ENCODE measurements at places on chromosomes 1 and 21. TPM values are rescaled to one million over a fixed set of nuclear protein-coding genes. Genes with fewer than 3 reads are reported as not detected.

SMCP gene
- not detected for total RNA-seq

TPM3 gene
- total RNA-seq: 194 TPM

CR1L gene
- not detected for total RNA-seq

MCL1 gene
- 296 TPM for total RNA-seq

KIF14 gene
- 2.6 TPM for total RNA-seq

SGIP1 gene
- total RNA-seq: 118 TPM

SLC35E2B gene
- 84.9 TPM for total RNA-seq

RNF186 gene
- total RNA-seq: not detected

DCLRE1B gene
- 10.0 TPM for total RNA-seq

CRP gene
- not detected for total RNA-seq

ZYG11A gene
- total RNA-seq: 0.21 TPM

KCNJ15 gene
- 0.51 TPM for total RNA-seq

S100B gene
- total RNA-seq: not detected

KCNJ9 gene
- not detected for total RNA-seq

SETD4 gene
- 16.4 TPM for total RNA-seq

ATPAF1 gene
- 35.7 TPM for total RNA-seq

CHRM3 gene
- 0.37 TPM for total RNA-seq

STUM gene
- 0.35 TPM for total RNA-seq

POU3F1 gene
- 1.8 TPM for total RNA-seq

FOXD2 gene
- 1.5 TPM for total RNA-seq

UBE2U gene
- not detected for total RNA-seq

- DNase-seq: no peak
These were observed 37.4 kb upstream of the RGS16 start for GRCh38 chr1:182641561-182641960.

DNA sequence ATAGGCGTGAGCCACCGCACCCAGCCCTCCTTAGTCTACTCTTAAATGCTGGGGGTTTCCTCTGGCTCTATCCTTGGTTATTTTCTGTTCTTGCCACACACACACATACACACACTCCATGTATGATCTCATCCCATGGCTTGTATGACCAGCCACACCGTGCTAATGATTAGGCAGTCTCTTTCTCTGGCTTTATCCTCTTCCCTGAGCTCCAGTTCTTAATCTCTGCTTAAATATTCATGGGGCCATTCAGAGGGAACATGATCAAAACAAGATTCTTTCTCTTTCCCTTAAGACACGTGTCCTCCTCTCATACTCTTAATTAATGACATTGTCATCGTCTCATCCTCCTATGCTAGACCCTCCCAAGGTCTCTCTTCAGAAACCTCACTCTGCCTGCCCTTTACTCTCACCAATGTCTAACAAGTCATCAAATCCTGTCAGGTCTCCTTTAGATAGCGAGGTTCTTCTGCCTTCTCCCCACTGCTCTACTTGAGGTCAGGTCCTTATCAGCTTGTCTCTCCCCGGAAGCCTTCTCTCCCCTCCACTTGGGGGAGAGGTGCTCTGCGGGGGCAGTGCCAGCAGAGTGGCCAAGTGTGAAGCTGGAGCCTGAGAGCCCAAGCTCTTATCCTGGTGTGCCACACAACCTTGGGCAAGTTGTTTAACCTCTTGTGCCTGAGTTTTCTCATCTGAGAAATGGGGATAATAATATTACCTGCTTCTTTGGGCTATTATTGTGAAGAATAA is 83.0 kb upstream of the GNG12 start:
- no peak for DNase-seq

GRCh38 chr1:151325646-151326429 is 1.4 kb downstream of the PI4KB start:
- no peak for DNase-seq

DNA sequence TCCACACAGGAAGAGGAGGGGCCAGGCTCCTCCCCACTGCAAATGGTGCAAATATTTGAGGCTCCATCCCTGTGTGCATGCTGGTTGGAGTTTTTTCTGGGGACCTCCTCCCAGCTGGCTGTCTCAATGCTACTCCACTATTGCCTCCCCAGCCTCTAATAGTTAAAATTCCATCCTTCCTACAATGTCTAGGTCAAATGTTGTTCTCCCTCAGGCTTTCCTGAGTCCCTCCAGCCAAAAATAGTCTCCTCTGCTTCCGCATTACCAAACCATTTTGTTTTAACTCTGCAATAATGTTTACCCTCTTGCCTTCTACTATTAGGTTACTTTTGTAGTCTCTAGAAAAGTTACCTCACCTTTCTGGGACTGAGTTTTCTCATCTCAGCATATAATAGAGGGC is 29.6 kb upstream of the FMO1 start:
- DNase-seq: no peak

DNA sequence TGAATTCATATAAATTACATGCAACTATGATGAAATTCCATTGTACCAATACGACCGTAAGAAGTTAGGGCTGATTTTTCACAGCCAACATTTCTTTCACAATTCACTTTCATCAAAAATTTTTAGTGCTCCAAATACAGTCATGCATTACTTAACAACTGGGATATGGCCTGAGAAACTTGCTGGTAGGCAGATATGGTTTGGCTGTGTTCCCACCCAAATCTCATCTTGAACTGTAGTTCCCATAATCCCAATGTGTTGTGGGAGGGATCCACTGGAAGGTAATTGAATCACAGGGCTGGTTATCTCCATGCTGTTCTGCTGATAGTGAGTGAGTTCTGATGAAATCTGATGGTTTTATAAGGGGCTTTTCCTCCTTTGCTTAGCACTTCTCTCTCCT is 244.4 kb downstream of the AKT3 start:
- no peak for DNase-seq

DNA sequence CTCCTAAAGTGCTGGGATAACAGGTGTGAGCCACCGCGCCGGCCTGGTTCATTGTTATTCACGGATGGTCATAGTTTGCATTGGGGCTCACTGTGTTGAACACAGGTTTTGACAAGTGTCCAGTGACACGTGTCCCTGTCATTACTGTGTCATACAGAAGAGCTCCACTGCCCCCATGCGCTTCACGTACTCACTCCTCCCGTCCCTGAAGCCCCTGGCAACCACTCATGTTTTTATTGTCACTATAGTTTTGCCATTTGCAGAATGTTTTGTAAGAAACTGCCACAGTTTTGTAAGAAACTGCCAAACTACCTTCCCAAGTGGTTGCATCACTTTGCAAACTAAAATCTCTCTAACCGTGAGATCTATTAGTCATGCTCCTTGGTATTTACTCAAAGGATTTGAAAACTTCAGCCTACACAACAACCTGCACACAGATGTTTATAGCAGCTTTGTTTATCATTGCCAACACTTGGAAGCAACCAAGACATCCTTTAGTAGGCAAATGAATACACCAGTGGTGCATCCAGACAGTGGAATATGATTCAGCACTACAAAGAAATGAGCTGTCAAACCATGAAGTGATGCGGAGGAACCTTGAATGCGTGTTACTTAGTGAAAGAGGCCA is 163.2 kb upstream of the COL6A1 start:
- DNase-seq: peak; percentile 62

- peak; percentile 71 for DNase-seq
These were observed 23.1 kb upstream of the PTPRF start for GRCh38 chr1:43507296-43508295.

- DNase-seq: no peak
These were observed 524.0 kb downstream of the LRRIQ3 start for GRCh38 chr1:73673971-73674370.

DNA sequence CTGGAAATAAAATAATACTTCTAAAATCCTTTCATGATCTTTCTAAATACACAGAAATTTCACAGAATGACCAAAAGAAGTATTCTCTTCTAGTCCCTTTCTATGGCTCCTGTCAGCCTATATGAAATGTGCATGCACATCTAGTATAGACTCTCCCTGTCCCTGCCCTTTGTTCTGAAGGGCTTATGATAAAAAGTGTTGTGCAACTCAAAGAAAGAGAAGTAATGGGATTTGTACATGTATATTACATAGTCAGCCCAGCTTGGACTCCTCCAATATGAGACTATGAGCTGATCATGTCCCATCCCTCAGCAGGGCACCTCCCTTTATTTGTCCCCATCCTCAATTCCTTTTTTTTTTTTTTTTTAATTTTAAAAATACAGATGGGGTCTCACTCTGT is 42.1 kb upstream of the LAX1 start:
- no peak for DNase-seq

GRCh38 chr1:234302354-234302962 is 70.8 kb upstream of the COA6 start:
- no peak for DNase-seq

GRCh38 chr1:199901341-199901740 is 126.2 kb upstream of the NR5A2 start:
- no peak for DNase-seq

DNA sequence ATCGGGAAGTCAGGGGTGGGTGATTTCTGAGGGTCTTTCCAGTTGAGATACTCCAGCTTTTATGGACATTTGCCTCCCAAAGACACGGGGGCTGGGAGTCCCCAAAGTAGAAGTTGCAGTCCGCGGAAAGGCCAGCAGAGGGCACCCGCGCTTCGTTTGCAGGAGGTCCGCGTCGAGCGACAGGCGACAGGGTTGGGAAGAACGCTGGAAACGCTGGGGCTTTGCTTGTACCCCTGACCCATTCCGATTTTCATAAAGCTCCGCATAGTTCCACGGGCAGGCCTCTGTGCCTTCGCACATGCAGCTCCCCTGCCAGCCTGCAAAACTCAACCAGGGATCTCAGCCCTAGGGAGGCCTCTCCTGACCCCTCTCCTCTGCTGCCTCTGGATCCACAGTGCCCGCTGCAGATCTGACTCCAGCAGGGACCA is 44.2 kb upstream of the LAPTM5 start:
- peak; percentile 93 for DNase-seq

DNA sequence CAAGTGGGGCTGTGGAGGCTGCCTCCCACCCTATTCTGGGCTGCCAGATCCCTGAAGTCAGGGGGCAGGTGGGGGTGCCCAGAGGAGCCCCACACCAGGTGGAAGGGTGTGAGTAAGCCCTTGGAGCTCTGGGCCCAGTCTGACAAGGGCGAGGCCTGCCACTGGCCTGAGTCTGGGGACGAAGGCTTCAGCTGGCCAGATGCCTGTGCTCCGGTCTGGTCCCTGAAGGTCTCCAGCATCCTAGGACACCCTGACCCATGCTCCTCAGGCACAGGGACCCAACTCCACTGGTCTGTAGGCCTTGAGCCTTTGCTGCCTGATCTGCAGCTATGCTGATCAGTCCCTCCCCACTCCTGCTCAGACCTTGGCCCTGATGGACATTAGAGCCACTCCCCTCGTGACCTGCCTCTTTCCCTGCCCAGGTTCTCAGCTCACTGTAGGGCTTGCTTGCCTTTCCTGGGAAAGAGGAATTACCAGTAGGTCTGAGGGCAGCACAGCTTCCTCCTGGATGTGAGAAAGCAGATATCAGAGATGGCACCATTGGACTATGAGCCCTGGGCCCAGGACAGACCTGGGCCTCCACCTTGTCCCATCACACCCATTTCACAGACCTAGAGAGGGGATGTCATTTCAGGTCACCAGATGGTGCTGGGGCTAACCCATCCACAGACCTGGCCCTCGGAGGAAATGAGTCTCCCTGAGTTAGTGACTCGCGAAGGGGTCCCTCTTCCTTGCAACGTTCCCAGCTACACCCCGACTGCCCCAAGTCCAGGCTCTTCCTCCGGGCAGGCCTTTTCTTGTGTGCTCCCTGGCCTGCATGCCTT is 32.8 kb upstream of the CSF3R start:
- DNase-seq: no peak

GRCh38 chr1:197178998-197179397 is 32.5 kb upstream of the ASPM start:
- no peak for DNase-seq

DNA sequence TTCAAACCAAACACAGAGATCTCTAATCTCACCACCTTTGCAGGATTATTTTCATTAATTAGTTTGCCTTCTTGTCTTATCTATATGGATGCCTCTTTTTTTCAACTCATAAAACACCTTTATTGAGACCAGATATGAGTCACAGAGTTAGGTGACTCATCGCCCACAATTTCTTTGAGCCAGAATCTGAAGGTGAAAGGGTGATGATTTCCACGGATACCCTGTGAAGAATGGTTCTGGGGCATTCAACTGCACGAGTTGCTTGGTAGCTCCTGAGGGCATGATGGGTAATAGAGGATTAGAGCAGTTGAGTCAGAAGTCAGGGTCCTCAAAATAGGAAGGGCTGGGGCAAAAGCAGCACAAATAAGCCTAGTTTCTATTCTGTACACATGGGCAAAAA is 128.2 kb downstream of the TBX19 start:
- DNase-seq: no peak

- DNase-seq: peak; percentile 67
These were observed 1.7 kb upstream of the KRTAP10-5 start for GRCh38 chr21:44582055-44582454.

GRCh38 chr1:4330805-4331766 is 323.3 kb upstream of the AJAP1 start:
- DNase-seq: no peak

DNA sequence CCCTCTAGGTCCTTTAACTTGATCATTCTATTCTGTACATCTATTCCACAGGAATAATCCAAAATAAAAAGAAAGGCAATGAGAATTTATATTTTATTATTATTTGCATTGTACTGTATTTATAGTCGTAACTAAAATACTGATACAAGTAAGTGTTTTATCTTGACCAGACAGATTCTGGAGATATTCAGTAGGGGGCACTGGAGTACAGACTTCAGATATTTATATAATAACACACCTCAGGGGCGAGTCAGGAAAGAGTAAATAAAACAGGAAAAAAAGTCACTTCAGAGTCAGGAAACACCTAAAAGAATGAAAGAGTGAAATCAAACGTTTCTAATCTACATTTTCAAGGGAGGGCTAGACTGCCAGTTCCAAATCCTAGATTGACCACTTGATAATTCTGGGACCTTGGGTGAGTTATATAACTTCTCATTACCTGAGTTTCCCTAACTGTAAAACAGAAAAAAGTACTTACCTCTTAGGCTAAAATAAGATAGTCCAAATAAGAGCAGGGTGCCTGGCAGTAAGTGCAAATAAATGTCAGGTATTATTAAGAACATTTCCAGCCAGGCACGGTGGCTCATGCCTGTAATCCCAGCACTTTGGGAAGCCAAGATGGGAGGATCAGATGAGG is 31.1 kb upstream of the MTF1 start:
- DNase-seq: no peak

DNA sequence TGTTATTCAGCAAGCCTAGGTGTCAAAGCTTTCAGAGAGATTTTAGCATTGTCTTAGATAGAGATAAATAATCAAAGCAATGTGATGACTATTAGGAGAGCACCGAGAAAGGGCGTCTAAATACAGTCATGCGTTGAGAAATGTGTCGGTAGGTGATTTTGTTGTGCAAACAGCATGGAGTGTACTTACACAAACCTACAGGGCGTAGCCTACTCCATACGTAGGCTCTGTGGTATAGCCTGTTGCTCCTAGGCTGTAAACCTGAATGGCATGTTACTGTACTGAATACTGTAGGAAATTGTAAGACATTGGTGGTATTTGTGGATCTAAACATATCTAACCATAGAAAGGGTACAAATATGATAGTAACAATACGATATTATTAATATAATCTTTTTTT is 31.8 kb downstream of the KIF1B start:
- DNase-seq: no peak

- DNase-seq: no peak
These were observed 80.9 kb upstream of the IRF2BP2 start for GRCh38 chr1:234690872-234691271.

- DNase-seq: no peak
These were observed 37.1 kb upstream of the GADD45A start for GRCh38 chr1:67647814-67648358.

GRCh38 chr1:147072482-147073432 is 99.5 kb downstream of the PRKAB2 start:
- DNase-seq: no peak

- DNase-seq: no peak
These were observed 343.0 kb downstream of the AMY1C start for GRCh38 chr1:104092698-104093097.

GRCh38 chr1:219492717-219493116 is 120.2 kb downstream of the ZC3H11B start:
- DNase-seq: no peak

All from osteocyte (in vitro differentiated cells).